Temporal lobe (tissue), 4 donors: ENCODE measurements at places on chromosomes 1 and 21. TPM values are rescaled to one million over a fixed set of nuclear protein-coding genes. Genes with fewer than 3 reads are reported as not detected.

C1orf210 gene
- not detected for total RNA-seq

ANXA9 gene
- not detected for total RNA-seq

ACTL8 gene
- total RNA-seq = not detected

B3GALT2 gene
- total RNA-seq = 71.5 TPM

RHD gene
- total RNA-seq = 0.25 TPM

S100A5 gene
- total RNA-seq = not detected

FCRL4 gene
- not detected for total RNA-seq

S100A14 gene
- 0.25 TPM for total RNA-seq

ARHGAP30 gene
- 0.49 TPM for total RNA-seq

S100A2 gene
- not detected for total RNA-seq

CDK18 gene
- 1.2 TPM for total RNA-seq

NPPB gene
- not detected for total RNA-seq

OR2L8 gene
- 0.74 TPM for total RNA-seq

LIN28A gene
- not detected for total RNA-seq

LORICRIN gene
- total RNA-seq = 0.25 TPM

ELAVL4 gene
- 78.2 TPM for total RNA-seq

HPDL gene
- 1.7 TPM for total RNA-seq

KCNQ4 gene
- 1.2 TPM for total RNA-seq

CYP4X1 gene
- 13.8 TPM for total RNA-seq

KIAA0040 gene
- 1.5 TPM for total RNA-seq

GUK1 gene
- 109 TPM for total RNA-seq

LYPD8 gene
- total RNA-seq = not detected

KCNT2 gene
- total RNA-seq = 26.6 TPM

VSIG8 gene
- total RNA-seq = not detected

TRIM67 gene
- 46.7 TPM for total RNA-seq

MATN1 gene
- total RNA-seq = under 0.01 TPM

BEND5 gene
- 12.0 TPM for total RNA-seq

CLDN17 gene
- not detected for total RNA-seq

SPRR2F gene
- not detected for total RNA-seq

NES gene
- total RNA-seq = 47.2 TPM

WDTC1 gene
- total RNA-seq = 20.9 TPM

TNFSF4 gene
- total RNA-seq = 0.74 TPM
